Dorsolateral prefrontal cortex (tissue), 122 donors: ENCODE measurements at places on chromosomes 2 and 18. TPM values are rescaled to one million over a fixed set of nuclear protein-coding genes. Genes with fewer than 3 reads are reported as not detected.
A peak's percentile ranks its signal among the peaks of the same experiment; 100 is the strongest.

GRCh38 chr2:206642075-206643025, at the start of gene FAM237A:
FAM237A (plus strand) TSS chr2:206642487; CDS start chr2:206644237, 1,750 bp downstream.
- DNase-seq, result no peak

GRCh38 chr2:113889471-113890252, at the start of gene ACTR3:
ACTR3 (plus strand) TSS chr2:113890089; CDS start chr2:113890280, 191 bp downstream.
- peak; percentile 96 for DNase-seq

FN1 gene
- 33.6 TPM for total RNA-seq

DNA sequence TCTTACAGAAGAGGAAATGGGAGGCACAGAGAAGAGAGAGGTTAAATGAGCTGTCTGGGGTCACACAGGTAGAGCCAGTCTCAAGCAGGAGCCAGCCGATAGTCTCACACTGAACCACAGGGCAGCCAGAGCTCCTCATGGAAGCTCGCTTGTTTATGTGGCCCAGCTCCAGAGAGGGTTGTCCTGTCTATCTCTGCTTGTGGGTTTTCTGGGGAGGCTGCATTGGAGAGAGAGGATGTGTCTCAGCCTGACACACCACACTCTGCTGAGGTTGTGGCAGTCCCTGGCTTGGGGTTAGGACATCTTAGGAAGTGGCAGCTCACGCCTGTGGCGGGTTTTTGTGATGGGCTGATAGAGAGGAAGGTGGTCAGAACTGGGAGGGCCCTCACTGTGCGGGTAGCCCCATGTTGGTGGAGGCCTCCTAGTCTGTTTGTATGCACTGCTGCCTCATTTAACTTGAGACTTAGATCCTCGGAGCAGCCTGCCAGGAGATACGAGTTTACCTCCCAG, 52.3 kb downstream of the TCF7L1 start:
- DNase-seq, result no peak

ABCB6 gene
- total RNA-seq, result 35.9 TPM

- no peak for DNase-seq
These were observed 14.3 kb upstream of the PRSS56 start for GRCh38 chr2:232505856-232506255.
